ENCODE measurements at places on chromosomes 3 and 15.

- DNase-seq, result no peak
Measured at GRCh38 chr3:59191651-59192050, 141.8 kb upstream of the CFAP20DC start.

GRCh38 chr3:67418426-67419217 is 235.8 kb downstream of the SUCLG2 start:
- no peak for DNase-seq

GRCh38 chr15:76075046-76075445 is 15.3 kb downstream of the TMEM266 start:
- no peak for DNase-seq

DNA sequence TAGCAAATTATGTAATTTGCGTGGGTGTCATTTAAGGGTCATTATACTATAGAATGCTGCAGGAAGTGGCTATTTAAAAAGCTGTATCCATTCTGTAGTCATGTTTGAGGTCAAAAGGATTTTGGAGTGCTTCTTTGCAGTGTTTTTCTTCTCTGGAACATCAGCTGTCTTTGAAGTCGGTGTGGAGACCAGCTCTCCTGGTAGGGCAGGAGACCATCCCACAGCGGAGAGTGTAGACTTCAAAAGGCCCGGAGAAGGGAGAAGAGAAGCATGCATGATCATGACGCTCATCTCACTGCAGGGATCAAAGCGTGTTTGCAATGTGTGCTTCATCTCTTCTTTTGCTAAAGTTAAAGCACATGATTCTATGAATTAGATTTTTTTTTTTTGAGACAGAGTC is 19.9 kb downstream of the PXK start:
- DNase-seq, result no peak

DNA sequence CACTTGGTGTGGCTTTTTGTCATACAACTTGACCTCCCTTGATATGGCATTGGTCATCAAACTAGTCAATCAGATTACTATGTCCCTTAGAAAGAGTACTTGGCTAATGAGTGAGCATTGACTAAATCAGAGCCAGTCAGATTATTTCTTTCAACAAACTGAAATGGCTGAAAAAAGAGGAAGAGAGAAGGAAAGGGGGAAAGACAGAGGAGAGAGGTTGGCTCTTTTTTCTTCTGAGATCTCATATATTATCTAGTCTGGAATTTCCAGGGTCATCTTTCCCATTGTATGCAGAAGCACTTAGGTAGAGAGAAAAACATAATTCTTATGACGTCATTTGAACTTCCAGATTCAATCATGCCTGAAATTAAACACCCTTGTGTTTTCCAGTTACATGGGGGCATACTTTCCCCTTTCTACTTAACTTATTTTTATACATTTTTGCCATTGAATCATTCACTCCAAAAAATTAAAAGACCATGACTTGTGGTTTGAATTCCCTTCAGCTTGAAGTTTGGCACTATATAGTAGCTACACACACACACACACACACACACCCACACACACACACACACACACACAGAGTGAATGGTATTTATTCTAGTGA is 387.8 kb downstream of the LSAMP start:
- DNase-seq, result no peak

- DNase-seq, result no peak
Measured at GRCh38 chr15:93617443-93617842, 528.4 kb upstream of the RGMA start.

Data from putamen (tissue), 1 donor.